HS-27A (cell line): ENCODE measurements at places on chromosomes 2 and 18.

DNA sequence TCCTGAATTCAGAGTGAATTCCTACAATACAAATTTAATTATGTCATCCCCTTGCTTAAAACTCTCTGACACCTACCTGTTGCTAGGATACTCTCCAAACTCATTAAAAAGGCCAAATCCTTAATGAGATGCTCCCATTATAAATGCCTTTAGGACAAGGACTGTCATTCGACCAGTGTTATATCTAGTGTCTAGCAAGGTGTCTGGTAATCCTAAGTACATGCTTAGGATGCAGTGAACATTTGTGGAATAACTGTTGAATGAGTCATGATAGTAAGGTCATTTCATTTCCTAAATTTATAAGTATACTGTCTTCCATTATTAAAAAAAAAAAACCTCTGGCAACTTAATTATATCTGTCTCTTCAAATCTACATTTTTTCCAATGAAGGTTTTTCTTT is 588.9 kb upstream of the NRXN1 start:
- DNase-seq, result peak; percentile 52

DNA sequence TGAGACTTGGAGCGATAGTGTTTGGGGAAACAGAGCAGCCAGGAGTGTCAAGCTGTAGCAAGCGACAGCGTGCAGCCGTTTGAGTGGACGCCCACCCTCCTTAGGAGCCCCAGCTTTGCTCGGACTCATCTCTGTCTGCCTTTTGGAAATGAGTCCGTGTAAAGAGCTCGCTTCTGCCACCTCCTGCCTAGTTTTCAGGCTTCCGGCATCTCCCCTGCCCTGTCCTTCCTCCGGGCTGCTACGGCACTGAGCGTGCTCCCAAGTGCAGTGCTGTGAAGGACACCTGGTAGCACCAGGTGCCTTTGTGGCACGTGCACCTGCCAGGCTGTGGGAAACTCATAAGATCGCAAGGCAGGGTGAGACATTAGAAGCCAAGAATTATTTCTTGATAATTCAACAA is 117.1 kb downstream of the RNF144A start:
- no peak for DNase-seq

GRCh38 chr2:170716851-170717598 is 1.9 kb downstream of the SP5 start:
- no peak for DNase-seq

GRCh38 chr2:137966043-137966442 is 1.8 kb downstream of the HNMT start:
- DNase-seq, result no peak

DNA sequence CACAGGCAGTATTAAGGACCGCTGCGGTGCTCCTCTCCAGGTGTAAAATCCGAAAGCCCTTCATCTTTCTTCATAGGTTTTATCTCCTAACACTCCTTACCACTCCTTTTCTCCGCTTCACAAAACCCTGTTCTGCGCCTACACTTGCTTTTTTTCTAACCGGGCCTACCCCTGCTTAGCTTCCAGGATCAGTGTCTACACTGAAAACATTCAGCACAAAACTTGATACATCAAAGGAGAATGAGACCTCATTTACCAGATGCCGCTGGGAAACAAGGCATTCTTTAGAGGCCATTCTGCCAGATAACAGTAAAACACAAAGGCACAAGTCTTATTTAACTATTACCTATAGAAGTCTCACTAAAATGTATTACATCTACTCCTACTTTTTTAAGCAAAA is 13.1 kb downstream of the CHST10 start:
- no peak for DNase-seq

DNA sequence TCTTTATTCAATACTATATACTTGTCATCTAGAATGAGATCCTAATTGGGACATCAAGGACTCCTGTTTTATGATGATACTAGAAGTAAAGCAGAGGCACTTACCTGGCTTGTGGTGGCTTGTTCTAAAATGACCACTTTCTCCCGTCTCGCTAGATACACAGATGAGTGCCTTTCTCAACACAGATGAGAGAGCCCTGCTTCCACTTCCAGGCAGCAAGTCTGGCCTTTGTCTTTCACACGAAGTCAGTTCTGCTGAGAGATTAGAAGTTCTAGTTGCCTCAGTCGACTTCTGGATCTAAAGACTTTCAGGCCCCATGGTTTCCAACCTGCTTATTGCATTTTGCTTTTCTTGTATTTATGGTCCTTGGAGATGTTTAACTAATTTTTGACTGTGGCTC is 70.3 kb downstream of the PPP1R1C start:
- no peak for DNase-seq

- DNase-seq, result no peak
Observed at GRCh38 chr2:233988581-233988980, 61.9 kb upstream of the SPP2 start.

- no peak for DNase-seq
Observed at GRCh38 chr2:179483131-179483530, 218.5 kb upstream of the SESTD1 start.

GRCh38 chr18:34624551-34624950 is 85.5 kb upstream of the DTNA start:
- no peak for DNase-seq

DNA sequence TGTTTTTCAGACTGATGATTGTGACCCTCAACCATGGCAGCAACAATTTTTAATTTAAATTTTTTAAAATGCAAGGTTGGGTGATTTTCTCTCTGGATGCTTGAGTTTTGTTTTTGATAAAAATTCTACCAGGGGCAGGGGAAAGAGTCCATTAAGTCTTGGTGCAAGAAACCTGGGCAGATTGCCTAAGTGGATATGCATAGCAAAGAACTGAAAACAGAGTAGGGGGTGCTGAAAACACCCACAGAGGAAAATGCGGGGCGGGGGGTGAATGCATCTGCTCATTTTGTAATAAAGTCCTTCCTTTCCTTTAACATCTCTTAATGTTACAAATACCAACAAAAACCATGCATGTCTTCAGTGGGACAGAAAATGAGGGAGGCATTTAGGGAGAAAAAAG is 138.0 kb downstream of the NEDD4L start:
- no peak for DNase-seq

DNA sequence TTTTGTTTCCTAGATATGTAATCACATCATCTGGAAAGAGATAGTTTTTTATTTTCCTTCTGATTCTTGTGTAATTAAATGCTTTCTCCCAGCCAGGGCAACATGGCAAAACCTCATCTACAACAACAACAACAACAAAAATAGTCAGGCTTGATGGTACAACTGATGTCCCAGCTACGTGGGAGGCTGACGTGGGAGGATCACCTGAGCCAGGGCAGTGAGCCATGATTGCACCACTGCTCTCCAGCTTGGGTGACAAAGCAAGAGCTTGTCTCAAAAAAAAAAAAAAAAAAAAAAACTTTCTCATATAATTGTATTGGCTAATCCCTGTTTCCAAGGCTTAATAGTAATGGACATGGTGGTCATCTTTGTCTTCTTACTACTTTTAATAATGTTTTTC is 26.4 kb upstream of the PGAP1 start:
- no peak for DNase-seq

- DNase-seq, result no peak
Observed at GRCh38 chr2:121483846-121484245, 46.8 kb upstream of the RNU4ATAC start.

DNA sequence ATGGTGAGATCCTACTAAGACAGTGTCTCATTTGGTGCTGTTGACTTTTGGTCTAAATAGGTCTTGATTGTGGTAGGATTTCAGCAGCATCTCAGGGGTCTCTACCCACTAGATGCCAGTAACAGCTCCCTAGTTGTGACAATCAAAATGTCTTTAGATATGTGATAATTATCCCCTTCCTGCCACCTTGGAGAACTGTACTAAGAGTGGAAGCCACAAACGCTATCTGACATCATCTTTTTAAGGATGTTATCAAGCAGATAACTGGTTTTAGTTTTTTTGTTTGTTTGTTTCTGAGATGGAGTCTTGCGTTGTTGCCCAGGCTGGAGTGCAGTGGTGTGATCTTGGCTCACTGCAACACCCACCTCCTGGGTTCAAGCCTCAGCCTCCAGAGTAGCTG is 3.1 kb downstream of the MGAT5 start:
- no peak for DNase-seq

GRCh38 chr2:59276033-59276432 is 1034.9 kb upstream of the FANCL start:
- no peak for DNase-seq

DNA sequence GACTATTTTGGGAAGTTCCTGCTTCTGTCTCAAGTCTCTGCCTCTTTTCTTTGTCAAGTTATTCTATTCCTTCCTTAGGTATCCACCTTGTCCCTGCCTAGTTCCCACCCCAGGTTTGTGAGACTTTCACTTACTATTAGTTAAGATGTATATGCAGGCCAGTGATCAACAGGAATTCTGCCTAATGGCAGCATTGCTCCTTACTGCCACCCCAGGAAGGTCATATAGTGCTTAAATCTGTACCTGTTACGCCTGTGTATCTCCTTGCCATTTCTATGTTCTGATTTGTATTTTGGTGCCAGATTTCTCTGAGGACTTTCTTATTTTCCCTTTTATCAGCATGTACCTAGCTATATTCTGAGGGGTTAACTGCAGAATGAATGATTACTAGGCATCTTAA is 746.0 kb upstream of the TMEFF2 start:
- DNase-seq, result no peak

- DNase-seq, result no peak
Observed at GRCh38 chr2:239634769-239635168, 233.9 kb upstream of the HDAC4 start.

DNA sequence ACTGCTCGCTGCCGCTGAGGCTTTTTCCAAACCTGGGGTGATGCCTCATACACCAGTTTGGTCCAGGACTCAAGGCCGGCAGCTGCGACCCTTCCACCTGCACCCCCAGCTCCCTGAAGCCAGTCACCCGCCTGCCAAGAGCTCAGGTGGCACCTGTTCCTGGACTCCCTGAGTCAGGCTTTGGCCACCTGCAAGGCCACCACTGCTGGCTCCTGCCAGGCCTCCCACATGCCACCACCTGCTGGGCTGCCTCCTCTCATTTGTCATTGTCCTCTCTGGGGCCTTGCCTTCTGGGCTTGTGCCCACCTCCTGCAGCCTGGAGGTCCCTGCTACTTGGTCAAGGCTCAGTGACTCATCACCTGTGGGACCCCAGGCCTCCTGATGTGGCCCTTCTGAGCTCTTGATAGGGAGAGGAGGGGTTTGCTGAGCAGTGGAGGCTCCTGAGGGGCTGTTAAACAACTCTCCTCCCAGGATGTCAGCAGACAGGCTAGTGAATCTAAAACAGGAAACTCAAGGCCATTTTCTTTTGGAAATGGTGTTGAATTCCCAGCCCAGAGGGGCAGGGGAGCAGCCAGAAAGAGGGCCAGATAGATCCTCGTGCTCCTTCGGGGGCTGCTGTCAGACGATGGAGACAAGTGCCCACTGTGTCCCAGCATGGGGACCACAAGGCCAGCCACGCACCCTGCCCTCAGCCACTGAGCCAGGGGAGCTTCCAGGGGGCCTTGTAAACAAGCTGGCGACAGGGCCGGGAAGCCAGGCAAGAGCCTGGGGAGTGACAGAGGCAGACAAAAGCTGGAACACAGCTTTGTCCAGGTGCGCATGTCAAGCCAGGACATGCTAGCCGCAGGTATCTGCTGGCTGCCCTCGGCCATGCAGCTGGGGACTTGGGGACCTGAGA is 416.8 kb downstream of the LRATD1 start:
- no peak for DNase-seq

- no peak for DNase-seq
Observed at GRCh38 chr2:12090590-12090989, 344.2 kb downstream of the LPIN1 start.

GRCh38 chr2:43155851-43156411 is 70.5 kb downstream of the ZFP36L2 start:
- no peak for DNase-seq

- peak; percentile 30 for DNase-seq
Observed at GRCh38 chr18:32383050-32383819, 87.4 kb downstream of the GAREM1 start.

DNA sequence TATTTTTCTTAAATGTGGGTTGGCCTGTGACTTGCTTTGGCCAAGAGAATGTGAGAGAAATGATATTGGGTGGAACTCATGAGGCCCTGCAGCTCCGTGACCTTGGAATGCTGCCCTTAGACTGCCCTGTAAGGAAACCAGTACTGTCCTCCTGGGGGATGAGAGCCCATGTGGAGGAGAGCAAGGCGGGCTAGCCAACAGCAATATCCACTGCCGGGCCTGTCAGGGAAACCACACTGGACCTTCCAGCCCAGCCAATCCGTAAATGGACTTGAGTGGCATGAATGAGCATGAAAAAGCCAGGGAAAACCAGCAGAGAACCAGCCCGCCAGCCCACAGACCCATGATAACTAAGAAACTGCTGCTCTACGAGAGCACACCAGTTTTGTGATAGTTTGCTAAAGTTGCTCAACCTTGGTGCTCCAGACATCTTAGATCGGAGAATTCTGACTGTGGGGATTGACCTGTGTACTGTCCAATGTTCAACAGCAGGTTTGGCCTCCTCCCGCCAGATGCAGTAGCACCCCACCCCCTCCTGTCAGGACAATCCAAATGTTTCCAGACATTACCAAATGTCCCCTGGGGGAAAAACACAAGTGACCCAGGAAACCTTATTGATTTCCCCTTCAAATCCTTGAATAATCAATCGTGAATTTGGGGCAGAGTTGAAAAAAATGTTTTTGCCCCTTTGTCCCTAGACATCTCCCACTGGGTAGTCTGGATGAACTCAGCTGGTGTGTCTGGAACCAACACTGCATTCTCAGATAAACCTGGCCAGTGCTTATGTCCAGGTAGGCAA is 27.2 kb downstream of the ALPK2 start:
- DNase-seq, result no peak

GRCh38 chr2:189511210-189511959 is 69.2 kb downstream of the SLC40A1 start:
- no peak for DNase-seq

DNA sequence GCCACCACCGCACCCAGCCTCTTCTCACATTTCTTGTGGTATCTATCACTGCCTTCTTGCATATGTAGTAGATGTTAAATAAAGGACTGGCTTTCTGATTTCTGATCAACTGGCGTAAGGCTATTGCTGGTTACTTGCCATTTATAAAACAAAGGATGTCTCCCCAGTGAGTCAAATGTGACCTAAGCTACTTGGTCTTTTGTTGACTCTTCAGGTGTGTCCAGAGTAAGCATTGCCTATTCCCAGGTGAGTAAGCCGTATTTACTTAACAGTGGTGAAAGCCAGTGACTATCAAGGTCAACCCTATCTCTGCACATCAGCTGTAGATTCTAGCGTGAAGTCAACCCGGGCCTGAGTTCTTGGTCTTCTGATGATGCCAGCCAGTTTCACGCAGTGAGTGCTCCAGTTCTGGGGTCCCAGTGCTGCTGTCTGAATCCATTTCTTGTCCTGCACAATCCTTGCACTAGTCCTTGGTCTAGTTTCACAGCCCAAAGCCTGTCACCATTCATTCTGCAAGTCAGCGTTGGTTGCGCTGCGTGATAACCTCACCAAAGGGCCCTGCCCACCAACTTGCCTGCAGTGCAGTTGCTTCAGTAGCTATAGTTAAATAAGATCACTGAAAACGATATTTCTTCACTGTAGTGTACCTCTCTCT is 120.2 kb downstream of the GBX2 start:
- no peak for DNase-seq

DNA sequence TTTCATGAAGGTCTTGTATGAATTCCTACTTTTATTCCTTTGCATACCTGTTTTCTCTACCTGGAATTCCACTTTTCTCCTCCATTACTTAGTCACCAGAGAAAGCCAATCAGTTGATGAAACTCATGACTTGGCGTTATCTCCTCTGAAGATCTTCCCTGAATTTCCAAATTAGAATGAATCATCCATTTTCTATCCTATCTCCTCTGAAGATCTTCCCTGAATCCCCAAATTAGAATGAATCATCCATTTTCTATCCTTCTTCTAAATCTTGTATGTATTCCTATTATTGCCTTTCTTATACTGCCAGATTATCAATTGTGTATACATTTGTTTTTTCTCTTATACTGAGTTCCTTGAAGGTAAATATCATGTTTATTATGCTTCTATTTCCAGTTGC is 440.4 kb downstream of the CCDC85A start:
- no peak for DNase-seq
